ENCODE measurements at places on chromosomes 13 and 19.

GRCh38 chr19:43337737-43338136 is 15.7 kb upstream of the CD177 start:
- no peak for DNase-seq

DNA sequence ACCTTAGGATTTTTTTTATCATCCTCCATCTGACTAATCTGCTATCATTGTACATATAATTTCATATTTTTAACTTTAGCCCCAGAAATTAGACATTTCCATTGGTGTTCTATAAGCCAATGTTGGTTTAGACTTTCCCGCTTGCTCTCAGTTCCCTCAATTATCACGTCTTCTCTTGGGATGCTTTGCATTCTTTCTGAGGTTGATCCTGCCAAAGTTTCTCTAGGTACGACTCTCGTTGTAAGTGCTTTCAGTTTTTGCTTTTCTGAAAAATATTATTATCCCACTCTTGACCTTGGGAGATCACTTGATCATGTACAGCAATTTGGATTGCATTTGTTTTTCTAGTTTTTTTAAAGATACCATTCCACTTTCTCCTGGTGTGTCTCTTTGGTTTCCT is 270.2 kb downstream of the IRS2 start:
- DNase-seq: no peak

- no peak for DNase-seq
Measured at GRCh38 chr19:32359581-32359980, 14.2 kb downstream of the ZNF507 start.

- no peak for DNase-seq
Measured at GRCh38 chr13:101185606-101186005, 230.7 kb downstream of the NALCN start.

DNA sequence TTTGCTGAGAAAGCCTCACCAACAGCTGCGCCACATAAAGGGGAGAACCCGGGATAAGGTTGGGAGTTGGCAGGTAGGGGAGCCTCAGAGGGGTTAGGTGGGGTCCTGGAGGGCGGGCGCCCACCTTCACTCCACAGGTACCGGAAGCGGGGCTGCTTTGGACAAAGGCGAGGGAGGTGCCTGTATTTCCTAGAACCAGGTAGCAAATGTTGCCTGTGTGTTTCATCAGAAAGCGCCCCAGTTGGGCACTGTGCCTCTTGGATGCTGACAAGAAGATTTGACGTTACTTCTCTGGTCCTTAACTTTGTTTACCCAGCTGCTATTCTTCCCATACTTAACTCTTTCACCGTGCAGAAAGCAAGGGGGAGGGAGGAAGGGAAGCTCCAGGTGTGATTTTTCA is 278.9 kb downstream of the ZNF536 start:
- no peak for DNase-seq

DNA sequence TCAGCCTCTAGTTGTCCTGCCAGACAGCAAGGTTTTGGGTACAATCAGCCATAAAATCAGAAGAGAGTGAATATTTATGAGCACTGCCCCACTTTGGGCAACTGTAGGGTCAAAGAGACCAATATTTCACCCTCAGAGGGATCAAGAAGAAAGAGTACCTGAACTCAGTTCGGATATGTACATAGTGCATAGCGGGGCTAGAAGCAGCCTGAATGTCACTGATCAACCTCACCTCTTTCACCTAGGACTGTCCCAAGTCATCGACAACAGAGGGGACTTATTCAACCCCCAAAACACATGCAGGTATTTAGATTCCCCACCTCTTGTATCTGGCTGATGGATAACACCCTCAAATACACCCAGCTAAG is 446.9 kb downstream of the COG6 start:
- DNase-seq: no peak

DNA sequence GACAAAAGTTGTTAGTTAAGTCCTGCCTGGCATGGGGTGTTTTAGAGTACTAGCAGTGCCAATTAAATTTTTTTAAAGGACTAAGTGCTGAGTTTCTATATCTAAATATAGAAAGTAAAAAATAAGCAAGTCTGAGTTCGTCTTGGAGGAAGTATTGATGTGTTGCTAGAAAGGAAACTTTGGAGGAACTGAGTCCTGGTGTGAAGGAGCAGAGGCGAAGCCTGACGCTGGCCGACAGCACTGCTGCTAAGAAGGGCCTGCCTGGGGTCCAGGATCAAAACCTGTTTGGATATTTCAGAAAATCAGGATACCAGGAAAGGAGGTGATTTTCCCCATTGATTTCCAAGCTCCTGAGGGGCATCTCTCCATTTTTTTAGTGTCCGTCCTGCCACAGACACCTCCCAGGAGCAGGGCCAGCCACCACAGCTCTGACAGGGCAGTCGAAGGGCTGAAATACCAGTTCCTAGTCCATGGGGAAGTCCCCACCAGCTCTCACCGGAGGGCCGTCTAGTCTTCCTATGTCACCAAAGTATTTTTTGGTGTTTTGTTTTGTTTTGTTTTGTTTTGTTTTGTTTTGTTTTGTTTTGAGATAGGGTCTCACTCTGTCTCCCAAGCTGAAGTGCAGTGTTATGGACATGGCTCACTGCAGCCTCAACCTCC is 38.2 kb upstream of the NPAS1 start:
- DNase-seq: no peak

DNA sequence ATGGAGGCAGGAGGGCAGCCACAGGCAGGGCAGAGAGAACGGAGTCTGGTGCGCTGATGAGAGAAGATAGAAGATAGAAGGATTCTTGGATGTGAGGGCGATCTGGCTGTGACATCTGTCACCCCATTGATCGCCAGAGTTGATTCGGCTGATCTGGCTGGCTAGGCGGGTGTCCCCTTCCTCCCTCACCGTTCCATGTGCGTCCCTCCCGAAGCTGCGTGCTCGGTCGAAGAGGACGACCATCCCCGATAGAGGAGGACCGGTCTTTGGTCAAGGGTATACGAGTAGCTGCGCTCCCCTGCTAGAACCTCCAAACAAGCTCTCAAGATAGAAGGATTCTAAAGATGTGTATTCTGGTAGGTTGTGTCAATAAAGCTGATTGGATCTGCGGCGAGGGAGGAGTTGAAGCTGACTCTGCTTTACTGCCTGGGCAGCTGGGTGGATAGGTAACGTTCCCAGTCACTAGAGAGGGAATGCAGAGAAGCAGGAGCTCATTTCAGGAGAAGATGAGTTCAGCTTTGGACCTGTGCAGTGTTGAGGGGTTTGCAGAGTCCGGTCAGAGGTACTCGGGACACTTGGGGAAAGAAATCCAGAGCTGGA is 5.1 kb downstream of the UBAC2 start:
- DNase-seq: no peak

DNA sequence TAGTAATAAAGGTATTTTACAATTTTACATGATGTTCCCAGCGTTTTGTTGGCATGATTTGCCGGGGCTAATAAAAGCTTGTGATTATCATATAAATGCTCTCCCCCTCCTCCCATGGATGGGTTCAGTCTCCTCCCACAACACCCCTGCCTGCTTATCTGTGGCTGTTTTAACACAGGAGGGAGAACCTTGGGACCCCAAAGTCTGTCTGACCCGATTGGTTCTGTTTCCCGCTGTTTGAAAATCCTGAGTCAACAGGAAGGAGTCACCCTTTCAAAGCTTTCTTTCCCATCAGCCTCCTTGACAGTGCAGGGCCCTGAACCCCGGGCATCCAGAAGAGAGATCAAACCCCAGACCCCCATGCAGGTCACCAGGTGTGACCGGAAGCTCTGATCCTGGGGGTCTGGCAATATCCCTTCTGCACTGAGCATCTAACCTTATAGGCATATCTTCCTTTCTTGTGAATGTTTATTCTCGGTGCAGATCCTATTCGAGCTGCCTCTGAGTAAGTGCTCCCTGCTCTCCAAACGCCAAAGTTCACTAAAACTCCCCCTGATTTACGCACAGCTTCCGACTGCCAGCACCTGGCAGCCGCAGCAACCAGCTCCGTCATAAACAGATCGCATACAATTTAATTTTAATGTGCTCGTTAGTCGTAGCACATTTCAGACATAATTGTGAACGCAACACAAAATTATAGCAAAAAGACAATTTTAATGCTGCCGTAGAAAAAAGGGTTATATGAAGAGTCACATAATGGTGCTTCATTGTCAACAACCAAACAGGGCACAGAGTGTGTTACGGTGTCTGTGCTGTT is 74.8 kb downstream of the TSHZ3 start:
- DNase-seq: no peak

DNA sequence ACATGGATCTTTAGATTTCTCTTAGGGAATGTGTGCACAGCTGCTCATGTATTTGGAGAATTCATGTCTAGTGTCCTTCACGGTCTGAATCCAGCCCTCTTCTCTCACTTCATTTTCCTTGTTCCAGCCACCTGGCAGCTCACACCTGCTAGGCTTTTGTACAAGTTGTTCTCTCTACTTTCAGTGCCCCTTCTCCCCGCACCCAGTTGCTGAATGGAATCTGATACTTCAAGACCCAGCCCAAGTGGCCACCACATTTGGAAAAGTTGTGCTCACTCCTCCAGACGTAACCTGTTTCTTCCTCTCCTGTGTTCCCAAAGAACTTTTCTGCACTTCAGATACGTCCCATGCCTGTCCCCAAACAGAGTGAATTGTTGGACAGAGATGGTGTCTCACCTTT is 235.6 kb downstream of the SHISA2 start:
- DNase-seq: no peak
